Activated CD8-positive, alpha-beta memory T cell treated with anti-CD3 and anti-CD28 coated beads, Interleukin-2, amount 10 ng/mL, durations not matched to agents 7 days and 5 days (primary cell): ENCODE measurements at places on chromosomes 1 and 21.
A peak's percentile ranks its signal among the peaks of the same experiment; 100 is the strongest.

DNA sequence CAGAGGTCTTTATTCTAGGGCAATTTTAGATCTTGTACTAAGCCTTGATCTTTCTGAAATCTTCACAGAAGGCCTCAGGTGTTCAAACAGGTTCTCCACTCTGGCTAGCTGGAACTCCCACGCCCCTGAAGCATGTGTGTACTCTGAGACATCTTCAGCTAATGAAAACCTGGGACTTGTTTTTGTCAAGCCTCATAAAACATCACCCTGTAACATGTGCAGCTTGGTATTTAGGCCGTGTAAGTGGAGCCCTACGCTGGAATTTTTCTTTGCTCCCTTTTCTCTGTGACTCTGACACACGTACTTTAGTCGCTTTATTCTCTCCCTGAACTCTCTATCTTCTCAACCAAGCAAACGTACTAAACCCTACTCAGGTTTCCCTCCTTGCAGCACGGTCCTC is 701.9 kb upstream of the ZP4 start:
- no peak for DNase-seq

DNA sequence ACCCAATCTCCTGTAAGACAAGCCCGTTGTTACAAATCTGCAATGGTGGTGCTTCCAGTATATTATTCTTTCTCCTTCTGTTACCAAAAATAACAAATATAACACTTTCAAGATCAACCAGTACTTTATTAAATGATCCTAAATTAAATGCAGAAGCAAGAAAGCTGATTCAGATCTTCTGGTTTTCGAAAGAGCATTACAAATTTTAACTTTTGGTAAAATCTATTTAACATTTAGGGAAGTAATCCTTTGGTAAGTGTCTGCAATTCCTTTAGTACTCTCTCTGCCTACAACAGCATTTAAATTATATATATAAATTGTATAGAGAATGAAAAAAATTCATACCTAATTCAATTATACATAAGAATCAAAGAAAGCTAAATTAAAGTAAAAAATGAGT is 198.6 kb upstream of the HMCN1 start:
- no peak for DNase-seq

DNA sequence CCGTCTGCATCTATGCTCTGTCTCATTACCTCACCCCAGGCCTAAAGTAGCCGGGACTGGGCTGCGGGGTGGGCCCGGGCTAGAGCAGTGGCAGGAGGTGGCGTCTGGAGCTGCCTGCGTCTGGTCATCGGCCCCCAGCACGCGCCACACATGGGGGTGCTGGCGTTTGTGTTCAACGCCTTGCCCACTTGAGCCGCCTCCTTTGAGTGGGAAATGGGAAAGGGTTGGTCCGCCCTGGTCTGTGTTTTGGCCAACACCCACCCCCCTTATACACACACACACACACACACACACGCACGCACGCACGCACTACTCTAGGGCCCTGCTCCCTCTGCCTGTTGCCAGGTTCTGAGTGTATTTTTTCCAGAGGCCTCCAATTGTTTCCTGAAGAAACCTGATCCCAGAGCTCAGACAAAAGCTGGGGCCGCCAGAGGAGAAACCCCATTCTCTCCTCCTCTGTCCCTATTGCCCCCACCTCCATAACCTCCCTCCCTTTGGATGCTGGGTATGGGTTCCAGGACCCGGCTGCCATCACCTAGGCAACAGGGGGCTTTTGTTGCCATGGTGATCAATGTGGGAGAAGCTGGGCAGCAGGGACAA is 10.1 kb downstream of the VANGL2 start:
- no peak for DNase-seq

- no peak for DNase-seq
Measured at GRCh38 chr1:214193691-214194090, 87.3 kb upstream of the SMYD2 start.

GRCh38 chr1:84090447-84091245 is 53.4 kb upstream of the PRKACB start:
- DNase-seq: peak; percentile 43

- DNase-seq: peak; percentile 70
Measured at GRCh38 chr1:53393325-53393792, 65.5 kb upstream of the LRP8 start.

DNA sequence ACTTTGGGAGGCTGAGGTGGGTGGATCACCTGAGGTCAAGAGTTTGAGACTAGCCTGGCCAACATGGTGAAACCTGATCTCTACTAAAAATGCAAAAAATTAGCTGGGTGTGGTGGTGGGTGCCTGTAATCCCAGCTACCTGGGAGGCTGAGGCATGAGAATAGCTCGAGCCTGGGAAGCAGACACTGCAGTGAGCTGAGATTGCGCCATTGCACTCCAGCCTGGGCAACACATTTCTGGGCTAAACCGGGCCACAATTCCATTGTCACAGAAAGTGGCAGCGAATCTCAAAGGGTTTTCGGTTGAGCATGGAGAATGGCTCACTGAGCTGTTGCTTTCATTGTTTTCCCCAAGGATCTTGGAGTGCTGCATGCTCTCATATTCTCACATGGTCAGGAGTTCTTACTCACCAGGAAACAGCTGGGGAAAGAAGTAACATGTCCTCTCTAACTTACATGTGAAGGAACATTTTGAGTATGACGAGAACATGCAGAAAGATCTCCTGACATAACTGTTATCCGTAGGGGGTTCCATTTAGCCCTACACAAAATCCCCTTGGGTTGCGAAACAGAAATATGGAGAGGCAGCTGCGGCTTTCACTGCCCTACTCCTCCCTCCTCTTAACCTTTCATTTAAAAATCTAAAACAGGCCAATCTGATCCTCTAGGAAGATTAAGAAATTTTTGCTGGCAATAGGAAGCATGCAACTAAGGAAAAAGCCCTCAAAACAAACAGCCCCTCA is 341.1 kb downstream of the PCP4 start:
- DNase-seq: no peak

DNA sequence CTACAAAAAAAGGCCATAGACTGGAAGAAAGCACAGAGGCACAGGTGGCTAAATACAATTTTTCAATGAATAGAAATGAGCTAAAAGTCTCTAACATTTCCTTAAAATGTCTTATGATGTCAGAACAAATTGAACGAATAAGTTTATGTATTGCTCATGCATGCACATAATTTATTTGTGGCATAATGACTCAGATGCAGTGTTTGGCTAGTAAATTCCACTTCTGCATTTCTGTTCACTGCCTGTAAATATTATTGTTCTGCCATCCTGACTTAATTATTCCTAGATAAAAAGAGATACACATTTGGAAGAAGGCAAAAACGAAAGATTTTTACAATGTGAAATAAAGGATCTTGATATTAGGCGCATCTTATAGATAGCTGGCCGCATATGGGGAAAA is 26.6 kb upstream of the EXO1 start:
- no peak for DNase-seq

- DNase-seq: no peak
Measured at GRCh38 chr1:79819140-79819539, 812.6 kb upstream of the ADGRL4 start.

GRCh38 chr1:26945728-26946127 is 14.5 kb downstream of the KDF1 start:
- DNase-seq: no peak

- DNase-seq: no peak
Measured at GRCh38 chr1:228814176-228814575, 78.9 kb downstream of the RHOU start.

DNA sequence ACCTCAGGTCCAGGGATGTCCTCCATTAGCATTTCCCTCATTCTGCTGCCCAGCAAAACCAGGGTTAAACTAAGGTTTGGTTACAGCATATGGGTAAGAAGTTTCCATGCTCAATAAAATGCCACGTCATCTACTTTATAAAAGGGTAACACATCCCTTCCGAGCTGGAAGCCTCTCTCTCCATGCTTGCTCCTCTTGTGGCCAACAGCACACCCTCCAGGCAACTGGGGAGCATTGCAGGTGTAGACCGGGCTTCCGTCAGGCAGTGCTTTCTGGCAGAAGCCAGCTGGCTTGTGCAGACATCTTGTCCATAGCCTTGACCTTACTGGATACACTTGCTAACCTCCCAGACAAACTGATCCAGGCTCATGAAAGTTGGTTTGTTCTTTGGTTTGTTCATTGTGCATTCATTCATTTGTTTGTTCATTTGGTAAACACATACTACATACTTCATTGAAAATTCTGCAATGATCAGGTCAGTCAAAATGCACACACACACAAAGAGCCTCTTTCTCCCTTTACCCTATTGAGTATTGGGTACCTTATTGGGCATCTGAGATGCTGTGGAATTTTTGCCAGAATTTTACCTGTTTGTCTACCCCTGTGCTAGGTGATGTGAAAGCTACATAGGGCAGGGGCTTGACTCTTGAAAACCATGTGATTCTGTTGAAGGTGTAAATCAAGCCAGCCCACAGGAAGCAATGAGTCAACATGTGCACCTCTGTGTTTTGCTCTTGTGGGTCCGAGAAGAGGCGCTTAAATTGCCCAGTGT is 422.8 kb downstream of the CAMTA1 start:
- peak; percentile 51 for DNase-seq

- no peak for DNase-seq
Measured at GRCh38 chr21:39483917-39484316, 32.1 kb downstream of the SH3BGR start.

- DNase-seq: no peak
Measured at GRCh38 chr1:75731881-75732280, 7.4 kb downstream of the ACADM start.

GRCh38 chr1:168583571-168583970 is 7.2 kb downstream of the XCL1 start:
- no peak for DNase-seq

- no peak for DNase-seq
Measured at GRCh38 chr1:232209357-232209756, 420.6 kb downstream of the SIPA1L2 start.

GRCh38 chr1:87179851-87180519 is 148.7 kb upstream of the LMO4 start:
- DNase-seq: no peak

GRCh38 chr1:18256282-18257235 is 149.0 kb downstream of the IGSF21 start:
- DNase-seq: peak; percentile 41

- no peak for DNase-seq
Measured at GRCh38 chr21:20013851-20014250, 984.4 kb upstream of the NCAM2 start.

- DNase-seq: no peak
Measured at GRCh38 chr1:153277852-153278251, 18.4 kb downstream of the LORICRIN start.

- DNase-seq: no peak
Measured at GRCh38 chr1:115429241-115429640, 91.2 kb upstream of the NGF start.

- DNase-seq: no peak
Measured at GRCh38 chr1:222045236-222045635, 303.3 kb upstream of the DUSP10 start.

- no peak for DNase-seq
Measured at GRCh38 chr1:209862391-209863356, 34.9 kb downstream of the UTP25 start.

- no peak for DNase-seq
Measured at GRCh38 chr1:26693599-26694572, 1.9 kb upstream of the ARID1A start.

- no peak for DNase-seq
Measured at GRCh38 chr1:12678350-12678749, 34.5 kb downstream of the AADACL4 start.

GRCh38 chr1:219553934-219554502 is 58.9 kb downstream of the ZC3H11B start:
- DNase-seq: no peak

DNA sequence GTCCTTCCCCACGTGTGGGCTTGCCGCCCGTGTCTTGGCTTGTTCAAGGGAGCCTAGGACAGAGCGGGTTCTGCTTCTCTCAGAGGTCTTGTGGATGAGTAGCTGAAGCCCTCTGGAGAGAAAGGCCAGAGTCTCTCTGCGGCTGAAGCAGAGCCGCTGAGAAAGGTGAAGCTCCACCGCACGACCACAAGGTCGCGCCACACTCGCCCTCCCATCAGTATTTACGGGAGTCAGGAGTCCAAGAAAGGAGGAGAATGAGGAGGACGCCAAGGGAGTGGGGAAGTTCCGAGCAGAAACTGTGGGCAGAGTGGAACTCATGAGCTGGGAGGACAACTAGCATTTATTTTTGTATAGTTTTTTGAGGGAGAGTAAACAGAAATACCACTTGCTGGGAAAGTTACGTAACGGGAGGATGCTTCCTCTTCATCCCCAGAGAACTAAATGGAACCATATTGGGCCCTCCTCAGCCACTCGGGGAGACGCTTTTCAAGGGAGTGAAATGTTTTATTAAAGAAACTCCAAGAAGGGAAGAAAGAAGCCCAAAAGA is 51.6 kb upstream of the HAO2 start:
- no peak for DNase-seq

- no peak for DNase-seq
Measured at GRCh38 chr1:75127916-75128717, 6.1 kb upstream of the LHX8 start.

DNA sequence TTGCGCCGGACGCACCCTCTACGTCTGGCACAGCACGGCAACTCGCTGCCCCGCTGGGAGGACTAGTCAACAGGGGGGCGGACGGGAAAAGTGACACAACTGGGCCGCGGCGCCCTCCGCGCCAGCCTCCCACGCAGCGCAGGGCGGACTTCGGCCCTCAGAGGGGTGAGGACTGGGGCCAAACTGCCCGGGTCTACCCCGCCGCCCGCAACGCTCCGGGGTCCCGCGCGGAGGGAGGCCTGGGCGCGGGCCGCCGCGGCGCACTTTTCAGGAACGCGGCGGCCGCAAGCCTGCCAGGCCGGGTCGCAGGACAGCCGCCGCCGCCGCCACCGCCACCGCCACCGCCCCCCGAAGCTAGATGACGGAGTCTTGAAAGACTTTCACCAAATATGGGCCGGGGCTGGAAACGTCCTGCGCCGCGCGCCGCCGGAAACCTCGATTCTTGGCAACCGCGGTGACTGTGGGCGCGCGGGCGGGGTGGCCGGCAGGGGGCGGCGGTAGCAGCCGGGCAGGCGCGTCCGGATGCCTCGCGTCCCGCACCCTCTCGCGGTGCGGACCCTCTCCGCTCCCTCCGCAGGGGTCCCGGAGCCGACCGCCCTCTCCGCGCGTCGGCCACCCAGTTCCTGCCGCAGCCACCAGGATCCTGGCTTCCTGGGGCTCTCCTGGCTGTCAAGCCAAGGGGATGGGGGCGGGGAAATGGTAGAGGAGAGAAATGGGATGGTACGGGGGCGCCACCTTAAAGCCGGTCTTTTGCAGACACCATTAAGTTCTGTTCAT is 3.7 kb upstream of the CCN1 start:
- peak; percentile 71 for DNase-seq

DNA sequence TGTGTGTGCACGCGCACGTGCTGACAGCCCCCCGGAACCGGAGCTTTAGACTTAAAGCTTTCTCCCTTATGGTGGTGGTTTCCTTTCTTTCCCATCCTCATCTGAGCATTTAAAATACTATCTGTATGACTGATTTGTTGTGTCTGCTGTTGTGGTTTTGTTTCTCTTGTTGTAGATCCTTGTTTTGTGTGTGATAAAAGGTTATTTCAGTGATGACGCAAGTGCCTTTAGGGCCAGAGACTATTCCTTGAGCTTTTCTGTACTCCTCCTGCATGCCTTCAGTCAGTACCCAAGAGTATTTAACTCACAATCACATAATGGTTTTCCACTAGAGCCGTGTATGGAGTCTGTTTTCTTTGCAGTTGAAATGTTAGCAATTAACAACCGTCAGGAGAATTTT is 45.4 kb downstream of the LCA5L start:
- DNase-seq: no peak
